ENCODE measurements at places on chromosomes 7 and 10. TPM values are rescaled to one million over a fixed set of nuclear protein-coding genes. Genes with fewer than 3 reads are reported as not detected.

GRCh38 chr10:130782467-130782866, 529.1 kb downstream of the TCERG1L start:
- DNase-seq, result no peak
- no peaks in the 10 kb centered on the region for H3K36me3 ChIP-seq
- H3K4me3 ChIP-seq, result no peak overlapping the region
- H3K4me1 ChIP-seq, result no peaks in the 10 kb centered on the region
- H3K27me3 ChIP-seq, result no peaks in the 10 kb centered on the region

DNA sequence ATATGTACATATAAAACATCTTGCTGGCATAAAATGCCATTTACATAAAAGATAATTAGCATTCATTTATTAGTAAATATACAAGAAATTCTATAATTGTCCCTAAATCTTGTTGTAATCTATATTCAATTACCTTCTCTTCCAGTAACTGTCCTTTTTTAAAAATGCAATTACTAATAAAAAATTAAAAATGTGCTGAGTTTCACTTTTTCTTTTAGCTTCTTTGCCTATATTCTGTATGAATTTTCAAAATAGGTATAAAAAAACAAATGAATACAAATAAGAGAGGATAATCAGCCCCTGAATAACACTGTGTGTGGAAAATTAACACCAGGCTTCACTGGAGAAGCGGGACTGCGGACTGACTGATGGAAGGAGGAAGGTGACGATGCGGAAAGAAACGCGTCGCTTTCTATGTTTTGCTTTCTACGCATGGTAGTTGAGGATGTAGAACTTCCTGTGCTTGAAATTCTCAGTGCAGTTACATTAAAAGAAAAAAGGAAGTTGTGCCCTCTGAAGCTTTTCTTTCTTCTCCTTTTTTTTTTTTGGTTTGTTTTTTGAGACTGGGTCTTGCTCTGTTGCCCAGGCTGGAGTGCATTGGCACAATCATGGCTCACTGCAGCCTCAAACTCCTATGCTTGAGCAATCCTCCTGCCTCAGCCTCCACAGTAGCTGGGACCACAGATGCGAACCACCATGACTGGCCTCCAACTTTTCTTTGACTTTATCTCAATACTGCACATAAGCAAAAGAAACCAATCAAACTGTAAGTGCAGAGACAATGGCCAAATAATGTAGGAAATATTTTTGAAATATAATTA, 7.4 kb upstream of the ZMYND11 start:
- no peak overlapping the region for H3K27ac ChIP-seq
- H3K4me1 ChIP-seq, result peaks cover 6% of the 10 kb centered on the region
- H3K36me3 ChIP-seq, result no peaks in the 10 kb centered on the region
- no peak overlapping the region for H3K4me3 ChIP-seq

The STK32C gene
- total RNA-seq, result 13.9 TPM

- H3K4me1 ChIP-seq, result no peaks in the 10 kb centered on the region
- H3K36me3 ChIP-seq, result no peaks in the 10 kb centered on the region
- H3K27ac ChIP-seq, result no peak overlapping the region
- no peak overlapping the region for H3K4me3 ChIP-seq
- no peaks in the 10 kb centered on the region for H3K27me3 ChIP-seq
Observed at GRCh38 chr7:122762071-122762470, 59.3 kb upstream of the RNF148 start.

DNA sequence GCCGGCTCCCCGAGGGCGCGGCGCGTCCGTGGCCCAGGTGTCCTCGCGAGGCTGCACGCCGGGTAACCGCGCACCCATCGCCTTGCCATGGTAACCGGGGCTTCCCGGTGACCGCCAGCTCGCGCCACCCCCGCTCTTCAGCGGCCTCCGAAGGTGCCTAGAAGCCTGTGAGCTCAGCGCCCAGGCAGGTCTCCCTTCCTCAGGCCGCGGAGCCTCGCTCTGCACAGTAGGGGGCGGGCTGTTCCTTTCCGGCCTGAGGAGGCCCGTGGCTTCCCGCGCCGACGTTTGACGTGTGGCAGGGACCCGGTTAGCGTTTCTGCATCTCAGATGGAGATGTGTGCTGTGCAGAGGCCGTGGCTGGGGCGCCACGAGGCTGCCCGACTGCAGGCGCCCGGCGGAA, 117.1 kb downstream of the DYNC2I1 start:
- H3K27me3 ChIP-seq, result no peaks in the 10 kb centered on the region
- no peak overlapping the region for H3K27ac ChIP-seq
- no peaks in the 10 kb centered on the region for H3K36me3 ChIP-seq
- H3K4me1 ChIP-seq, result peaks cover 4% of the 10 kb centered on the region
- DNase-seq, result no peak

The HOXA13 gene
- 2.1 TPM for total RNA-seq

The KCNIP2 gene
- total RNA-seq, result 0.39 TPM

DNA sequence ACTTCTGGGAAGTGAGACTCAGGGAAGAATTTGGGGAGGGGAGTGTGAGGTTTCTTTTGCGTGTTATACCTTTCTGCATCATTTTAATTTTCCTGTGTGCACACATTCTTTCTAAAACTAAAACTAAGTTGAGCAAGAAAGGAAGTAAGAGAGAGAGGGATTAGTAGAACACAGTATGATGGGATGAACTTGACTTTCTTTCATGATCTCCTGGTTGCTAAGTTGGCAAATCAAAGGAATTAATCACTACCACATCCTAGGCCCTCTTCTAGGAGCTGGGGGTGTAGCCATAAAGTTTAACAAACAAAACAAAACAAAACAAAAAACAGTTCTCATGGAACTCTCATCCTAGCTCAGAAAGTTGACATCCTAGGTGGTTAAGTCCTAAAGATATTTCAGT, 19.1 kb upstream of the KDM7A start:
- DNase-seq, result no peak
- no peak overlapping the region for H3K4me3 ChIP-seq
- no peaks in the 10 kb centered on the region for H3K36me3 ChIP-seq
- no peaks in the 10 kb centered on the region for H3K4me1 ChIP-seq
- no peak overlapping the region for H3K27ac ChIP-seq

DNA sequence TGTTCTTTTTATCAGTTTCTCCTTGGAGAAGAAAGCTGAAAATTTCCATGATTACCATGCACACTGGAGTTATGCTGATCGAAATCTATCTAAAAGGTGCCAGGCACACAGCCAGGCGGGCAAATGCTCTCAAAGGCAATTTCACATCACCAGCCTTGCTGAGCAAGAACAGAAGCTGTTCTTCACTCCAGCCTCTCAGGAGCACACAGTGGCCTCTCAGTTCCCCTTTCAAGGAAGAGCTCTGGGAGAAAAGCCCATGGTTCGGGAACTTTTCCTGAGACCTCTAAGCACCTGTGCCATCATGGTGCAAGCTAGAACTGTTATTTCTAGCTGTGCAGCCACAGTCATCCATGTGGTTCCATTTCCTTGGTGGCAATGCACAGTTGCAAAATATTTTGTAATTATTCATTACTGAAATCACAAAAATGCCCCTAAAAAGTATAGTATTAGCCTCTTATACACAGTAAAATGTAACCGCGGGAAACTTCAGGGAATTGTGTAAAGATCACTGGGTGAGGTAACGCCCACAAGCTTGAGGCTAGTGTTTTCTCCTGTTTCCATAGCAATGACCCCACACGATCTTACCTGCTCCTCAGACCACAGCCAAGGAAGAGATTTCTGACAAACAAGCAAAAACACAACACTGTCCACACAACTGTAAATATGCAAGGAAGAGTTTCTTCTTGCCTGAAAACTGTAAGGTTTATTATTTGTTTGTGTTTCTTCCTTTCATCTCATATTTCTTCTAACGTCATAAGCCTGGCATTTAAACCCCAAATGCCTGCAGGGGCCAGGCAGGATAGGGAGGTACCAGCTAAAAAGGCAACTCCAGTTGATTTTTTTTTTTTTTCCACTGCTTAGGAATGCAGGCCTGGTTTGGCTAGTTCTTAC, 121.2 kb downstream of the FAM107B start:
- no peaks in the 10 kb centered on the region for H3K27me3 ChIP-seq
- H3K4me3 ChIP-seq, result no peak overlapping the region
- no peak for DNase-seq
- H3K4me1 ChIP-seq, result no peaks in the 10 kb centered on the region
- no peaks in the 10 kb centered on the region for H3K36me3 ChIP-seq

- no peak overlapping the region for H3K27ac ChIP-seq
- no peak for DNase-seq
- H3K4me3 ChIP-seq, result no peak overlapping the region
- H3K36me3 ChIP-seq, result no peaks in the 10 kb centered on the region
- no peaks in the 10 kb centered on the region for H3K27me3 ChIP-seq
Observed at GRCh38 chr10:48437546-48437945, 131.1 kb downstream of the MAPK8 start.

DNA sequence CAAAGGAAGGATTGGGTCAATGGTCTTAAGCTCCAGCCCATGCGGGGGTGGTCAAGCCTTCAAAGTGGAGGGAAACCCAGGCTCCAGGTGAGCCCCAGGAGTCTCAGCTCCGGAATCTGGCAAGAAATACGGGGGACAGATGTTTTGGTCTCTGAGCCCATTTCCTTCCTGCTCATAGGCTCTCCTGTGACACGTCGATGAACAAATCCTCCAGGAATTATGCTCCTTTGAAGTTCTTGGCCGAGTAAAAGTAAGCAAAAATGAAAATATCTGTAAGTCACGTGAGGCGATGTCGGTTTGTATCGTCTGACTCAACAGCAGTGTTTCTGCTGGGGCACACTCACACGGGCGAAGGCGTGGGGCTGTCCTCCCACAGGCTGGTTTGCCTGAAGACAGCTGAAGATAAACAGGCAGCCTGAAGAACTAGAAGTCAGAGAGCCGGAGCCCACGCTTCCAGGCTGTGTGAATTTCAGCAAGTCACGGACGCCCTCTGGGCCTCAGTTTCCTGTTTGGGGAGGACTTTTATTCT, 52.6 kb upstream of the SMNDC1 start:
- H3K27ac ChIP-seq, result no peak overlapping the region
- no peaks in the 10 kb centered on the region for H3K36me3 ChIP-seq
- no peaks in the 10 kb centered on the region for H3K4me1 ChIP-seq
- H3K27me3 ChIP-seq, result no peaks in the 10 kb centered on the region
- DNase-seq, result no peak
- H3K4me3 ChIP-seq, result no peak overlapping the region

The EBF3 gene
- 10.4 TPM for total RNA-seq

The METTL27 gene
- total RNA-seq, result 1.5 TPM

DNA sequence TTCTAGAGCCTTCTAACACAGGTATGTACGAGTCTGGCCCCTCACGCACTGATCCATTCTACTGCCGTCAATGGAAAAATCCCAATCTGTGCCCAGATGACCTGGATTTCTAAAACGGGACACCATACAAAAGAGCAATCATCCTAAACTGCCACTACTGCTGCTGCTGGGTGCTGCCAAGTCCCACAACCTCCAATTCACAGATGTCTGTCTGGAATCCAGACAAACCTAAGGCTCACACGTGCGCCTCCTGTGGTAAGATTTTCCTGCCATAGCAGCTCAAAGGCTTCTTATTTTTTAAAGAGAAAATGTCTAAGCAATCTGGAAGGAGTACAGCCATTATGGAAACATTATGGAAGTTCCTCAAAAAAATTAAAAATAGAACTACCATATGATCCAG, 40.9 kb downstream of the JCAD start:
- H3K4me1 ChIP-seq, result no peaks in the 10 kb centered on the region
- no peaks in the 10 kb centered on the region for H3K36me3 ChIP-seq
- H3K27me3 ChIP-seq, result no peaks in the 10 kb centered on the region
- DNase-seq, result no peak
- no peak overlapping the region for H3K4me3 ChIP-seq
- no peak overlapping the region for H3K27ac ChIP-seq

The AKR1C4 gene
- not detected for total RNA-seq

The CPN1 gene
- total RNA-seq, result not detected

DNA sequence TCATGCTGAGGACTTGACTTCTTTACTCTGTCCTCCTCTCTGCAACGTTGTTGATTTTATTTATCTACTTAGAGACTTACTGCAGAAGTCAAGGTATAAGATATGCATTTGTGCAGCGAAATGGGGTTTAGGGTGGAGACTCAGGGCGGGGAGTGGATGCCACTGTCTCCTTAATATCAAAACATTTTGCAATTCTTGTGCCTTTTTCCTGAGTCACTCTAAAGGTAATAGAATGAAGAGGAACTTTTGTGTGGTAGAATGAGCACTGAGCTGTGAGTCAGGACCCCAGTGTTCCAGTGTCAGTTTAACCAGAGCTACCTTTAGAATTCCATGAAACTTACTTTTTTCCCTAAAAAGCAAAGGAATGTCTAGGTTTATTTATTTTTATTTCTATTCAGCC, 78.2 kb downstream of the VTI1A start:
- H3K36me3 ChIP-seq, result no peaks in the 10 kb centered on the region
- no peaks in the 10 kb centered on the region for H3K4me1 ChIP-seq
- H3K27ac ChIP-seq, result no peak overlapping the region
- H3K4me3 ChIP-seq, result no peak overlapping the region
- no peaks in the 10 kb centered on the region for H3K27me3 ChIP-seq

GRCh38 chr7:28556671-28557070, 144.4 kb downstream of the CREB5 start:
- no peaks in the 10 kb centered on the region for H3K4me1 ChIP-seq
- no peak for DNase-seq
- H3K4me3 ChIP-seq, result no peak overlapping the region
- no peak overlapping the region for H3K27ac ChIP-seq
- no peaks in the 10 kb centered on the region for H3K36me3 ChIP-seq
